ENCODE measurements at places on chromosomes 4 and X. TPM values are rescaled to one million over a fixed set of nuclear protein-coding genes. Genes with fewer than 3 reads are reported as not detected.

XAGE2 gene
- total RNA-seq: not detected

PLXNA3 gene
- total RNA-seq: 6.5 TPM

CLTRN gene
- 0.36 TPM for total RNA-seq

GPR119 gene
- total RNA-seq: not detected

NLRP2B gene
- total RNA-seq: not detected

CENPVL2 gene
- not detected for total RNA-seq

EIF4E gene
- 113 TPM for total RNA-seq

SNX25 gene
- total RNA-seq: 85.8 TPM

SPANXD gene
- total RNA-seq: not detected

Data from melanocyte of skin (primary cell).